ENCODE measurements at places on chromosomes 16 and 17.
A peak's percentile ranks its signal among the peaks of the same experiment; 100 is the strongest.

GRCh38 chr17:21375757-21376080 is 438 bp upstream of the KCNJ12 start:
- no peak for DNase-seq

DNA sequence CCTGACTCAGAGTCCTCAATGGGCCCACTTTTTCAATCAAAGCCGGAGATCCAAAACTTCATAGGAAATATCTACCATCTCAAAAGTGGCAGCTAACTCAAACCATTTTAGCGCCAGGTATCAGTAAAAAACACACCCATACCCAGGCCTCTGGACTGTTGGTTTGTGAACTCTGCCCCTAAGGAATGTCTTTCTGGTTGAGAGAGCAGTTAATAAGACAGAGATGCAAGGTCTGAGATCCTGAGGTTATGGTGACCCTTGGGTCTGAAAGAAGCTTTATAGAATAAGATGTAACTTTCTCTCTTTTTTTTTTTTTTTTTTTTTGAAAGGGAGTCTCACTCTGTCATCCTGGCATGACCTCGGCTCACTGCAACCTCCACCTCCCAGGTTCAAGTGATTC is 350.5 kb downstream of the SOX9 start:
- no peak for DNase-seq

GRCh38 chr17:4272213-4272971 is 8.6 kb upstream of the ANKFY1 start:
- DNase-seq, result no peak

DNA sequence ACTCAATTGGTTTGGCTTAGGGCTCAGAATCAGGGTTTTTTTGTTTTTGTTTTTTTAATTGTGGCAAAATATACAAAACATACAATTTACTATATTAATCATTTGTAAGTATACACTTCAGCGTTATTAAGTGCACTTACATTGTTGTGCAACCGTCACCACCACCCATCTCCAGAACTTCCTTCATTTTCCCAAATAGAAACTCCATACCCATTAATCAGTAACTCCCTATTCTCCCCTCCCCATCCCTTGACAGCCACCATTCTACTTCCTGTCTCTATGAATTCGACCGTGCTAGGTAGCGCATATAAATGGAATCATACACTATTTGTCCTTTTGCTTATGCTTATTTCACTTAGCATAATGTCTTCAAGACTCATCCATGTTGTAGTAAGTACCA is 45.2 kb upstream of the DHX40 start:
- no peak for DNase-seq

- no peak for DNase-seq
Measured at GRCh38 chr17:19718613-19719354, 2.4 kb upstream of the SLC47A2 start.

GRCh38 chr16:67399749-67400704 is 6.7 kb upstream of the TPPP3 start:
- DNase-seq, result no peak

DNA sequence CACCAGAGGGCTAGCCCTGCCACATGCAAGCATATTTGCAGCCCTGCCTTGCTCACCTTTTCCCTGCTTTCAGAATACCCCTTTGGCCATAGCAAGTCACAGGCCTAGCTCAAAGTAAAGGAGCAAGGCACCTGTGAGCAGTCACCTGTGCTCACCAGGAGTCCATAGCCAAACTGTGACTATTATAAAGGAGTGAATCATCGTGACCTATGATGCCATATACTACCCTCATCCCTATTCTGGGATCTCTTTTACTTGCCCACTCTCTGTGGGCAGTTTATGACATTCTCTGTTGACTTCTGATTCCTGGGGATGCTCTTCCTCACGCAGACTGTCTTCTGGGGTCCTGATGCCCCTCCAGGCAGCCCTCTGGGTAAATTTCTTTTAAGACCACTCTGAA is 200.5 kb upstream of the NLRP1 start:
- no peak for DNase-seq

- no peak for DNase-seq
Measured at GRCh38 chr17:80892900-80893603, 98.6 kb upstream of the CHMP6 start.

GRCh38 chr16:20598832-20599469 is 22.8 kb upstream of the ACSM2B start:
- no peak for DNase-seq

GRCh38 chr17:49005140-49005539 is 8.0 kb downstream of the IGF2BP1 start:
- no peak for DNase-seq

GRCh38 chr16:88208112-88208511 is 174.6 kb upstream of the ZNF469 start:
- DNase-seq, result no peak

GRCh38 chr16:89289428-89290395 is 72.2 kb downstream of the ZNF778 start:
- DNase-seq, result peak; percentile 45

- no peak for DNase-seq
Measured at GRCh38 chr16:73389085-73389484, 341.2 kb upstream of the ZFHX3 start.

DNA sequence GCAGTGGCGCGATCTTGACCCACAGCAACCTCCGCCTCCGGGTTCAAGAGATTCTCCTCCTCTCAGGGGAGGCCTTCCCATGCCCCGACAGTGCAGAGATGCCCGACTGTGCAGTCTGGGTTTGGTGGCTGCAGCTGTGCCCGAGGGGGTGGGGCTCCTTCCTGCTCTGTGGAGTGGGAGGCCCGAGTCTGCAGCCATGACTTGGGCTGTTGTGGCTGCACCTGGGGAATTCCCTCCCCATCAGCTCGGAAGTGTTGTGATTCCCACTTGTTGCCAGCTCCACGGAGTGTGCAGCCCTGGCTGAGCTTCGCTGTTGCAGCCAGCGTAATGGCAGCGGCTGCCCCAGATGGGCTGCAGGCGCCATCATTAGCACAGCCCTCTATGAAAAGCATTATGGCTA is 66.4 kb upstream of the SMIM36 start:
- no peak for DNase-seq

DNA sequence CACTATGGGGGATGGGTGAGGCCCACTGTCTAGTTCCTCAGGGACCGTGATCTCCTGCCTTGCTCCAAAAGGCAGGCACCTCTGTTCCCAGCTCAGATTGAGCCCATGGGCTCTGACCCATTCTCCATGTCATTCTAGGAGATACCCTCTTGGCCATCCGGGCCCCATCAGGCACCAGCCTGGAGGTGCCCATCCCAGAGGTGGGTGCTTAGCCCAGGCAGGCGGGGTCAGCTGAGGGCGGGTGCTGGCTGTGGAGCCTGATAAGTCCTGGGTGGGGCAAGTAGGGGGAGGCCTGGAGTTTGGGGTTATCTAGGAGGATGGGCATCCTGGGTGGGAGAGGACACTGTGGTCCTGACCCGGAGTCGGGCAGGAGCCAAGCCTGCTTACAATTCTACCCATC is 2.3 kb downstream of the E2F4 start:
- DNase-seq, result no peak

- DNase-seq, result no peak
Measured at GRCh38 chr16:84751947-84752346, 52.1 kb downstream of the USP10 start.

DNA sequence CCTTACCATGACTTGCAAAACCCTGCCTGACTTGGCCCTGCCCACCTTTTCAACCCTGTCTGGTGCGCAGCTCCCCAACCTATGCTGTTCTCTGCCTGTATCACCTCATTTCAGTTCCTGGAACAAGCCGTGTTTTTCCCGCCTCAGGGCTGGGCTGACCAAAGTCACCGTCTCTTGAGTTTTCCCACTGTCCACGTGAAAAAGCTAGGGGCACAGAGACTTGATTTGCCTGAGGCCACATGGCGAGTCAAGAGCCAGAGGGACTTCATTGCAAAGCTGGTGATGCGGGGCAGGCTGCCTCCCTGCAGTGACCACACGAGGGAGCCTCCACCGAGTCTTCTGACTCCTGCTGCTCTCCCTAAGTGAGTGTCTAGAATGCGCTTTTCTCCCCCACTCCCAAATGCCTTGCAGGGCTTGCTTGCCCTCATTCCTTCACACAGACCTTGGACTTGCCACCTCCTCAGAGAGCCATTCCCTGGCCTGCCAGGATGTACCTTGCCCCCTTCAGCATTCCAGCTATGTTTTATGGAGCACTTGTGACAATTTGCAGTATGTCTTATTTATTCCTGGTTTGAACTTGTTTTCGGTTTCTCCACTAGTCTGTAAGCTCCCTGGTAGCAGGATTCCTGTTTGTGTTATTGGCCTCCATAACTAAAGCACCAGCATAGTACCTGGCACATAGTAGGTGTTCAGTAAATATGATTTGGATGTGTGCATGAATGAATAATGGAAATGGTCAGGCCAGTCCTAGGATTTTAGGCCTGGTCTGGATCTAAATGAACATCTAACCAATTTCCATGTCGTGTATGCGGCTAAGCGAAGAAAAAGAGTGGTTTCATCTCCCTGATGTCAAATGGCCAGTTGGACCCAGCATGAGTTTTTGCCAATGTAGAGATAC is 252.3 kb downstream of the SNX29 start:
- DNase-seq, result peak; percentile 35

DNA sequence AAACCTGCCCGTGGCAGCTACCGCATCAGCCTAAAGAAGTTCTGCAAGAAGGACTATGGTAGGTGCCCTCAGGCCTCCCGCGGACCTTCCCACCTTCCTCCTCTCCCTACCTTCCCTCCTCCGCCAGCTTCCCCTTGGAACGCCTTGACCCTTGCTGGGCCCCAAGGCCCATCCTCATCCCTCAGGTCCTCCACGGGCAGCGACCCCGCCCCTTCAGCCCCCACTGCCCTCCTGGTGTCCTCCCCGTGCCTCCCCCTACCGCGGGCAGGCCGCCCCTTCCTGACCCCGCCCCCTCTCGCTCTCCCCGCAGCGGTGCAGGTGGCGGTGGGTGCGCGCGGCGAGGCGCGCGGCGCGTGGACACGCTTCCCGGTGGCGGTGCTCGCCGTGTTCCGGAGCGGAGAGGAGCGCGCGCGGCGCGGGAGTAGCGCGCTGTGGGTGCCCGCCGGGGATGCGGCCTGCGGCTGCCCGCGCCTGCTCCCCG is 1.4 kb upstream of the TBC1D24 start:
- no peak for DNase-seq

- DNase-seq, result no peak
Measured at GRCh38 chr17:32772453-32773025, 104.4 kb downstream of the MYO1D start.

DNA sequence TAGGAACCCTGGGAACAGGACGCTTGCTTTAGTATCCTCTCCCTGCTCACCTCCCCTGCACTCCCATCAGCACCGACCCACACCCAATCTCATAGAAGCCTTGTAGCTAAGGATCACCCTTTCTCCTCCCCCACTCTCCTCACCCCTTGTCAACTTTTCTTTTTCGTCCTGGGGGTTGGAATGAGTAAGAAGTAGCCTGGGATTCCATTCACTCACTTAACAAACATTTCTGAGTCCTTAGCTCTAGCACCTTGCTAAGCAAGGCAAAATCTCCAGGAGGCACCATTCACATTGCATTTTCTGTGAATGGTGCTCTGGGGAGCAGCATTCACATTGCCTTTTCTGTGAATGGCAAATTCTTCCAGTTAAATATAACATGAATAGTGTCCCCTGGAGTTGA is 1.1 kb upstream of the PGAP3 start:
- no peak for DNase-seq

DNA sequence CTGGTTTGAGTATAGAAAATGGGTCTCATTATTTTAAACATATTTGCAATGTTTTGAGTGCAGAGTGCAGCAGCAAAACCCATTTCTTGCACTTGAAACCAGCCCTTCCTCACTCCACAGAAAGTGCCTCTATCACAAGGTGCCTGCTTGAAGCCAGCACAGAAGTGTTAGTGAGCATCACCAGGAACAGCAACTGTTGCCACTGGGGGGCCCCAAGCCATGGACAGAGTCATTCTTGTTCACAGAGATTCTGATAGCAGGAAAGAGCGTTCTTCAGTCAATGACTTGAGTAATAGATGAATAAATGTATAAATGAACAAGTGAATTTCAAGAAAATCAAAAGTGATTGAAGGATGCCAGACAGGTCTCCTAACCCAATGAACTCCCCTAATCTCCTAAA is 45.6 kb downstream of the CHD9NB start:
- DNase-seq, result no peak

GRCh38 chr16:81623365-81624102 is 155.6 kb upstream of the PLCG2 start:
- DNase-seq, result peak; percentile 76

- DNase-seq, result no peak
Measured at GRCh38 chr16:56362706-56363105, 62.6 kb downstream of the AMFR start.

DNA sequence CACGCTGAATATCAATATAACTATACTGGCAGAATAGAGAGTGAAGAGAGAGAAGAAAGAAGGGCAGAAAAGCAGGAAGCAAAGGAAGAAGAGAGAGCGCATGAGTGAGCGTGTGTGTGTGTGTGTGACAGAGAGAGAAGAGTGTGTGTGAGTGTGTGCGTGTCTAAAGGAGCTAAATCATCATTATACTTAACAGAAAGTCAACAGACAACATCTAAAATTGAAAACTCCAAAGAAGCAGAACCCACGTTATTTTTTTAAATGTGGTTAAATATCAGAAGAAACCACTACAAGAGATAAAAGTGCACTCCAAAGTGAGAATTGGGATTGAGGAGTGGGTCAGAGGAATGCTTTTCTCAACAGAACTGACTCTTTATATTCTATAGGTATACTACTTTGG is 77.2 kb downstream of the BRIP1 start:
- DNase-seq, result no peak

DNA sequence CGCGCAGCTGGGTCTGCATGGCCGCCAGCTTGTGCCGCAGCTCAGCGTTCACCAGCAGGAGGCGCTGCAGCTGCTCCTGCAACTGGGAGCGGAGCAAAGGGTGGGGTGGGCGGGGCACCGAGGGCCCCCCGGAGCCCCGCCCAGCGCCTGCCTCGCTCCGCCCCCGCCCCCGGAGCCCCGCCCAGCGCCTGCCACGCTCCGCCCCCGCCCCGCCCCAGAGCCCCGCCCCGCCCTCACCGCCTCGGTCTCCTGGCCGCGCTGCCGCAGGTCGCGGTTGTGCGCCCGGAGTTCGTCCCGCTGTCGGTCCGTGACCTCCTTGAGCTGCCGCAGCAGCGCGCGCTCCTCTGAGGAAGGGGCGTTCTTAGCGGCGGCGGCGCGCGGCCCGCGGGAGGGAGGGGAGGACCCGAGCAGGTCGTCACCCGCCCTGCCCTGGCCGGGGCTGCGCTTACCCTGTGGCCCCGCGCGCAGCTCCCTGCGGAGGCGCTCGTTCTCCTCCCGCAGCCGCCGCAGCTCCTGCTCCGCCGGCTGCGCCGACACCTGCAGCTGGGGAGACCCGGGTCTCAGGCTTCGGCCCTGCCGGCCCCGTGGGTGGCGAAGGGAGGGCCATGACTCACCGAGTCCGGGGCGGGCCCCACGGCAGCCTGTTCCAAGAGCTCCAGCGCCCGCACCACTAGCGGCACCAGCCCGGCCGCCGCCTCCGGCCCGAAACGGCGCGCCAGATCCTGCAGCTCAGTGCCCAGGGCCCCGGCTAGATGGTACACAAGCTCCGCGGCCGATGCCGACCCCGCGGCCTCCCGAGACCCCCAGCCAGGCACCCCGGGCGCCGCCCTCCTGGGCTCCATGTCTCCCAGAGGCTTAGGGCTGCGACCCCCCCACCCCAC is 463 bp downstream of the RILP start:
- DNase-seq, result peak; percentile 87
